Activated CD4-positive, alpha-beta T cell treated with anti-CD3 and anti-CD28 coated beads for 24 hours (primary cell): ENCODE measurements at places on chromosomes 4 and X.

- no peak for DNase-seq
These were observed 223.9 kb upstream of the ANKRD50 start for GRCh38 chr4:124936427-124936826.

GRCh38 chrX:76987381-76987780 is 459.8 kb upstream of the FGF16 start:
- DNase-seq, result no peak

DNA sequence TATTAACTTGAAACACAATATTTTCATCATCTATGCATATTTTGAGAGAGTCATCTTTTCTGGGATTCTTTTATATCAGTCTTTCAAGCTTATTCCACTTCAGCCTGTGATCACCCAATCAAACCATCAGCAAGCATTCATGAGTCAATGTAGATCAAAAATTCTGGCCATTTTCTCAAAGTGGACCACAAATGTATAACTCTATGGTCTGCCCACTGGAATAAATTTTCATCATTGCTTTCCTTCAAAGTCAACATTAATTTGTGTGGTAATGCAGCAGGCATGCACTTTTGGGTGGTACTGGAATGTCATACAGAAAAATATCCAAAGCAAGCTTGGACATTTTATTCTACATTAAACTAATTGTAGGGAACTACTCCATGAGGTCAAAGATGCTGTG is 1013.0 kb downstream of the STIM2 start:
- no peak for DNase-seq

- DNase-seq, result no peak
These were observed 26.0 kb downstream of the NLGN3 start for GRCh38 chrX:71170660-71171059.

- no peak for DNase-seq
These were observed 6.3 kb downstream of the LAP3 start for GRCh38 chr4:17583276-17583675.

DNA sequence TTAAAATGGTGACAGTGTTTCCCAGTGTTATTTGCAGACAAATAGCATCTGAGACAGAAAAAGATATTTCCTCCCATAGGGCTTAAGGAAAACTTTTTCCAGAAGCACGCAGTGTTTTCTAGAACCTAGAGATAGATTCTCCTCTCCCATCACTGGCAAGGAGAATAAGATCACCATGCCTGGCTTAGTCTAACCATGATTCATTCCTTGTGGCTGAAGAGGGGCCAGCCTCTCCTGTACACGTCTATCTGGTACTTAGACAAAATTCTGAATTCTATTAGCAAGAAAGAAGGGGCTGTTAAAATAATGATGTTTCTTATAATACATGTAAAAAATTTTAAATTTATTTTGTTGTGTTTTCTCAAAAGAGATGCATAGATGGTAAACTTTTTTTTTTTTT is 296.1 kb upstream of the LDB2 start:
- no peak for DNase-seq

- DNase-seq, result no peak
These were observed 33.6 kb upstream of the NOCT start for GRCh38 chr4:138981930-138982390.

DNA sequence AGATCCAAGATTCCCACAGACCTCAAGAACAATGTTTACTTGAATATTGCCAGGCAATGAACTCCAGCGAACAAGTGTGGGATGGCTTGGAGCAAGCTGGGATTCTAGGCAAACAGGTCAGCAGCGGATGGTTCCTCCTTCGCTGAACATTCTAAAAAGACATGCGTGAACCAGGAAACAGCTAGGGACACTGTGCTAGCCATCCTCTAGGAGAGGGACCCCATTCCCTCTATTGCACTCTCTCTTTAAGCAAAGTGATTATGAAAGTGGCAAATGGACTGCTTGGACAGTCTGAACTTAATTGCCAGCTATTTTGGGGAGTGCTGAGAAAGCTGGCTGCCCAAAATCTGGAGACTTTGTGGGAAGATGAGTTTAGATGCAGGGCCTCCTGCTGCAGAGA is 29.9 kb upstream of the TEC start:
- no peak for DNase-seq

- no peak for DNase-seq
These were observed 349.9 kb upstream of the KLF3 start for GRCh38 chr4:38313999-38314561.

DNA sequence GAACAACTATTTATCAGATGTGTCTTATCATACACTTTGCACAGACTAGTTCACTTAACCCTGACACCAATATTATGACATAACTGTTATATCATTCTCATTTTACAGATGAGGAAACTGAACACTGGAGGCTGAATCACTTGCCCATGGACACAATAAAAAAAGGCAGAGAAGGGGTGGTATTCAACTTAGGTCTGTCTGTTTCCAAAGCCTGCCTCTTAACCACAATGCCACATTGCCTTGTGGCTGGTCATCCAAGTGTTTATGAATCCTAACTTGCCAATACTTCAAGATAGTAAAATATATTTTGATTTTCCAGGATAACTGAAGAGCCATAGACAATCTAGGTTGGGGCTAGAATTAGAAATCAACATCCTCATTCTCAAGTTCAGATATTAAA is 327.8 kb downstream of the NR3C2 start:
- DNase-seq, result no peak

- no peak for DNase-seq
These were observed 127.8 kb downstream of the DDX53 start for GRCh38 chrX:23127586-23127985.
